ENCODE measurements at places on chromosomes 3 and 15.

- no peak for DNase-seq
These were observed 168.4 kb upstream of the CADPS start for GRCh38 chr3:63043631-63044030.

- DNase-seq, result no peak
These were observed 1.1 kb downstream of the BLM start for GRCh38 chr15:90718232-90718631.

- no peak for DNase-seq
These were observed 138.9 kb downstream of the IGF1R start for GRCh38 chr15:98787194-98787593.

DNA sequence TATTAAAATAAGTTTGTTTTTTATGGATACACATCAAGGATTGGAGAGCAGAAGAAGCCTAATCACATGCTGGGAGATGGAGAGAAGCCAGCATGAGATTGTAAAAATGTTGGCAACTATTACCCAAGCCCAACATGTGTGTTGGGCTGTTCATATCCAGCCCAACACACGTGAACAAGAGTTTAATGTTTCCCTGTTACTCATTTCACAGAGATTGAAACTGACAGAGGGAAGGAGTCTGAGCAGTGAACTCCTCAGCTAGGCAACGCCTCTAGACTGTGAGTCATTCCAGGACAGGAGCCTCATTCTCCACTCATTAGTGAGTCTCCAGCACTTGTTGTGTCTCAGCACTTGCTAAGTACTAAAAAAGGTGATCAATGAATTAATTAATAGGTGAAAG lies 43.2 kb upstream of the CMSS1 start:
- no peak for DNase-seq

DNA sequence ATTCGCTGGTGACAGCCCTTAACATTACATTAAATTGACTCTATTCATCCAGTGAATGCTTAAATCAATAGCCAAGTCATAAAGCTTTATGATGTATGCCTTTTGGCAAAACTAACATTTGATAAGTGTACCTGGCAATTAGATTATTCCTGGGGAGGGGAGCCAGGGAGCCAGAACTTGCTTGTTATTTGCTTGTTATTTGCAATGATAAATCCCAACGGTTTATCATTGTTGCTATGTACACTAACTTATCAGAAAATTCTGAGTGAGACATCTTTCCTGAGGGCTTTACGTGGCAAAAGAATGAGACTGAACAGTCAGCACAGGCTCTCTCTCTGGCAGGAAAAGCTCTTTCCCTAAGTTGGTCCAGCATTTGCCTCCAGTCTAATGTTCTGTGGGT lies 35.8 kb upstream of the FBN1 start:
- no peak for DNase-seq
